ENCODE measurements at places on chromosomes 13 and 19. TPM values are rescaled to one million over a fixed set of nuclear protein-coding genes. Genes with fewer than 3 reads are reported as not detected.

Gene PRTN3
- total RNA-seq, result not detected

Gene ARMC6
- total RNA-seq, result 72.1 TPM

Gene SOX1
- total RNA-seq, result not detected

Gene PINLYP
- 3.7 TPM for total RNA-seq

Gene CYP2A7
- total RNA-seq, result not detected

Measured in dermis blood vessel endothelial cell (primary cell).